ENCODE measurements at places on chromosomes 3 and 15. TPM values are rescaled to one million over a fixed set of nuclear protein-coding genes. Genes with fewer than 3 reads are reported as not detected.
A peak's percentile ranks its signal among the peaks of the same experiment; 100 is the strongest.

SLC12A1 gene
- total RNA-seq = not detected

XYLB gene
- total RNA-seq = 3.4 TPM

GREM1 gene
- 122 TPM for total RNA-seq

CNTN4 gene
- 22.1 TPM for total RNA-seq

P2RY12 gene
- 1.2 TPM for total RNA-seq

TMEM108 gene
- 3.2 TPM for total RNA-seq

MAP1A gene
- total RNA-seq = 16.9 TPM

ACTRT3 gene
- 1.7 TPM for total RNA-seq

ZNF385D gene
- total RNA-seq = 13.5 TPM

PTX3 gene
- 29.2 TPM for total RNA-seq

CPB1 gene
- 1.7 TPM for total RNA-seq

GPR62 gene
- not detected for total RNA-seq

- no peak overlapping the region for H3K27ac ChIP-seq
- H3K36me3 ChIP-seq = peaks cover 21% of the 10 kb centered on the region
- no peak overlapping the region for H3K4me3 ChIP-seq
- no peaks in the 10 kb centered on the region for H3K4me1 ChIP-seq
- H3K27me3 ChIP-seq = no peaks in the 10 kb centered on the region
Measured at GRCh38 chr3:45711931-45712330, 22.7 kb downstream of the SACM1L start.

GRCh38 chr15:60118146-60118545, 114.0 kb downstream of the FOXB1 start:
- no peak overlapping the region for H3K4me3 ChIP-seq
- no peaks in the 10 kb centered on the region for H3K27me3 ChIP-seq
- no peaks in the 10 kb centered on the region for H3K36me3 ChIP-seq
- no peak overlapping the region for H3K27ac ChIP-seq
- DNase-seq = no peak
- H3K4me1 ChIP-seq = no peaks in the 10 kb centered on the region

DNA sequence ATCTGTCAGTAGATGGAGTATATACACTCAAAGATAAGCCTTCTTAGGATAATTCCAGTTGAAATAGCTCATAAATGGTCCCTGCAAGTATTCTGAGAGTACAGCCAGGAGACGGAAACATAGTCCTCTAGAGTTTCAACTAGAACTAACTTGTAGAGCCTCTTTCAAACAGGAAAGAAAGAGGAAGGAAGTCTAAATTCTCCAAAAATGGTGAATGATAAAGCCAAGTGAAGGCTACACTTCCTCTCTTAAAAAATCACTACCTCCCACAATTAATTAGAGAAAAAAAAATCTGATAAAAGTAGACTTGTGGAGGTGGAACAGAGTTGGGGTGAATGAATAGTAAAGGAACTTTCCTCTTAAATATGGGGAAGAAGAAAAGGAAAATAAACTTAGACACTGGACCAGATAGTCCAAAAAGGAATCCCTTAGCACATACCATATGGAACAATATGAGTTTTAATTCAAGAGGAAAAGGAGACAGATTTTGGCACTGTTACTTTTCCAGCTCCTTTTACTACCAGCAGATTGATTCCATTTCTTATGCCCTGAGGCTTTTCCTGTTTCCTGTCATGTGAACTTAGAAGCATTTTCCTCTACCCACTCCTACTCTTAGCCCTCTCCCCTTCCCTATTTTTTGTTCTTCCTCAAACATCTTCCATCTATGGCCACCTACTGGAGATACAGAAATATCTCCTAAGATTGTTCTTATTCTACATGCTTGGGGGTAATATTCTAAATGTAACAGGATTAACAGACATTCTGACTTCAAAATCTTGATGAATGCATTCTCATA, 207.6 kb downstream of the CHST2 start:
- H3K36me3 ChIP-seq = no peaks in the 10 kb centered on the region
- no peak overlapping the region for H3K4me3 ChIP-seq
- no peaks in the 10 kb centered on the region for H3K27me3 ChIP-seq
- H3K4me1 ChIP-seq = peaks cover 17% of the 10 kb centered on the region
- no peak overlapping the region for H3K27ac ChIP-seq

- H3K27ac ChIP-seq = no peak overlapping the region
- DNase-seq = no peak
- H3K36me3 ChIP-seq = no peaks in the 10 kb centered on the region
- H3K27me3 ChIP-seq = no peaks in the 10 kb centered on the region
- no peaks in the 10 kb centered on the region for H3K4me1 ChIP-seq
- H3K4me3 ChIP-seq = no peak overlapping the region
Measured at GRCh38 chr3:187012609-187013051, 82.3 kb downstream of the ST6GAL1 start.

GRCh38 chr15:74215958-74216357, 13.4 kb upstream of the STRA6 start:
- H3K4me3 ChIP-seq = no peak overlapping the region
- no peaks in the 10 kb centered on the region for H3K4me1 ChIP-seq
- H3K36me3 ChIP-seq = no peaks in the 10 kb centered on the region
- H3K27me3 ChIP-seq = no peaks in the 10 kb centered on the region
- DNase-seq = no peak

DNA sequence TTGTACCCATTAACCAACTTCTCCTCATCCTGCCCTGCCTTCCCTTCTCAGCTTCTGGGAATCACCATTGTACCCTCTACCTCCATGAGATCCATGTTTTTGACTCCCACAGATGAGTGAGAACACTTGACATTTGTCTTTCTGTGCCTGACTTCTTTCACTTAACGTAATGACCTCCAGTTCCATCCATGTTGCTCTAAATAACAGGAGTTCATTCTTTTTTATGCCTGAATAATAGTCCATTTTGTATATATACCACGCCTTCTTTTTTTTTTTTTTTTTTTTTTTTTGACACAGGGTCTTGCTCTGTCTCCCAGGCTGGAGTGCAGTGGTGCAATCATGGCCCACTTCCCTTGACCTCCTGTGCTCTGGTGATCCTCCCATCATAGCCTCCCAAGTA, 6.7 kb downstream of the SNX1 start:
- H3K27ac ChIP-seq = no peak overlapping the region
- no peaks in the 10 kb centered on the region for H3K27me3 ChIP-seq
- peaks cover 57% of the 10 kb centered on the region for H3K4me1 ChIP-seq

DNA sequence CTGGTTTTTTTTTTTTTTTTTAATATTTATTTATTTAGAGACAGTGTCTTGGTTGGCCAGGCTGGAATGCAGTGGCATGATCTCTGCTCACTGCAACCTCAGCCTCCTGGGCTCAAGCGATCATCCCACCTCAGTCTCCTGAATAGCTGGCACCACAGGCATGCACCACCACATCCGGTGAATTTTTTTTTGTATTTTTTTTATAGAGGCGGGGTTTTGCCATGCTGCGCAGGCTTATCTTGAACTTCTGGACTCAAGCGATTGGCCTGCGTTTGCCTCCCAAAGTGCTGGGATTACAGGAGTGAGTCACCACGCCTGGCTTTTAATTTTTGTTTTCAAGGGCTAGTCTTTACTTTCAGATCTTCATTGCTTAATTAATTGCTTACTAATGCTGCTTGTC, 13.1 kb downstream of the PCCB start:
- no peaks in the 10 kb centered on the region for H3K27me3 ChIP-seq
- no peak overlapping the region for H3K27ac ChIP-seq
- peak; percentile 2 for DNase-seq
- H3K36me3 ChIP-seq = no peaks in the 10 kb centered on the region
- H3K4me1 ChIP-seq = no peaks in the 10 kb centered on the region

GRCh38 chr3:30231277-30232141, 374.9 kb upstream of the TGFBR2 start:
- H3K4me1 ChIP-seq = peaks cover 29% of the 10 kb centered on the region
- peak overlapping the region; percentile 59 for H3K27ac ChIP-seq
- no peaks in the 10 kb centered on the region for H3K36me3 ChIP-seq
- H3K27me3 ChIP-seq = no peaks in the 10 kb centered on the region
- H3K4me3 ChIP-seq = no peak overlapping the region

DNA sequence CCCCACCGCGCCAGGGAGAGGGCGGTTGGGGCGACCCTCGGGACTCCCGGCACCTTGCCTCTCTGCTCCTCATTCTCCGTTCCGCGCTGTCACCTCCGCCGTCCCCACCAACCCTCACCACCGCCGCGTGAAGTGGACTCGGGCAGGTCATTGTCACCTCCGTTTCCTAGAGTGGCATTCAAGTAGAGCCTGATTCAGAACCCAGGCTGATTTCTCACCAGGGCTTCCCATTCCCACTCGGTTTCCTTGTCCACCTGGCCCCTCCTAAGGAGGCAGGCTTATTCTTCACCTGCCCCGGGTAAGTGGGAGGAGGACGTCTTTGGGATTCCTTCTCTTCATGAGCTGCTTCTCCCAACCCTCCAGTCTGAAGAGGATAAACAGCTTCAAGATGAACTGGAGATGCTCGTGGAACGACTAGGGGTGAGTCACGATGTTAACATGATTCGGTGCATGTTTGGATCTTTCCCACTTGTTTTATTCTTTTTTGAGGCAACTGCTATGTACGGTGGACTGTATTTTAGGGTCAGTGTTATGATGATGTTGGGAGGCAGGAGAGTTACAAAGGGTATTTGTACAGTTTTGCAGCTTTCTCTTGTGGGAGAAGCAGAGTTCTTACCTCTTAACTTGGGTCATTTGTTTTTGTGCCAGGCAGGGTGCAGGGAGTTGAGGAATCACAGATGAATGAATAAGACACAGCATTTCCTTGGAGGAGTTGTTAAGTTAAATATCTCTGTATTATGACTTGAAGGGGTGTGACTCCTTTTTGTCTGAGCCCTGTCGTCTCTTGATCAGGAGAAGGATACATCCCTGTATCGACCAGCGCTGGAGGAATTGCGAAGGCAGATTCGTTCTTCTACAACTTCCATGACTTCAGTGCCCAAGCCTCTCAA, 692 bp downstream of the PSMD2 start:
- H3K4me3 ChIP-seq = peak overlapping the region; percentile 90
- DNase-seq = no peak
- no peaks in the 10 kb centered on the region for H3K27me3 ChIP-seq

GRCh38 chr3:184788751-184789150, 23.2 kb upstream of the VPS8 start:
- peaks cover 11% of the 10 kb centered on the region for H3K4me1 ChIP-seq
- no peak for DNase-seq
- H3K4me3 ChIP-seq = no peak overlapping the region
- no peak overlapping the region for H3K27ac ChIP-seq
- no peaks in the 10 kb centered on the region for H3K36me3 ChIP-seq

- H3K36me3 ChIP-seq = no peaks in the 10 kb centered on the region
- H3K27me3 ChIP-seq = no peaks in the 10 kb centered on the region
- no peak for DNase-seq
- H3K4me3 ChIP-seq = no peak overlapping the region
- no peaks in the 10 kb centered on the region for H3K4me1 ChIP-seq
Measured at GRCh38 chr3:185997130-185997529, 59.3 kb upstream of the TRA2B start.

DNA sequence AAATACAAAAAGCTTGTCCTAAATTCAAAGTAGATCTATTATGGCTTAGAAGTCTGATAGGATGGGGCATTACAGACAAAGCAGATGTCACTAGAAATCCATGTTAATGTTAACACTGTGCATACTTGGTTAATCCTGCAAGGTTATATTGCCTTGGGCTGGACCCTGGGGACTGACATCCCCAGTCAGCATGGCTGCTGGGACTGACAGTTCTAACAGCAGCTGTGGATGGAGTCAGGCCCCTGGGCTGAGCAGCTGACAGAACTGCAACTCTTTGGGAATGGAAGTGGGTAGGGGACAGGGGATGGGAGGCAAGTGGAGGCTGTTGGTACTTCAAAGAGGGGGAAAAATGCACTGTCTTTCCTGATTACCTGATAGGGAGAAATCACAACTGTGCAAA, 7.5 kb downstream of the P2RY1 start:
- H3K4me3 ChIP-seq = no peak overlapping the region
- no peak for DNase-seq
- H3K27ac ChIP-seq = no peak overlapping the region
- peaks cover 8% of the 10 kb centered on the region for H3K4me1 ChIP-seq
- H3K27me3 ChIP-seq = no peaks in the 10 kb centered on the region

DNA sequence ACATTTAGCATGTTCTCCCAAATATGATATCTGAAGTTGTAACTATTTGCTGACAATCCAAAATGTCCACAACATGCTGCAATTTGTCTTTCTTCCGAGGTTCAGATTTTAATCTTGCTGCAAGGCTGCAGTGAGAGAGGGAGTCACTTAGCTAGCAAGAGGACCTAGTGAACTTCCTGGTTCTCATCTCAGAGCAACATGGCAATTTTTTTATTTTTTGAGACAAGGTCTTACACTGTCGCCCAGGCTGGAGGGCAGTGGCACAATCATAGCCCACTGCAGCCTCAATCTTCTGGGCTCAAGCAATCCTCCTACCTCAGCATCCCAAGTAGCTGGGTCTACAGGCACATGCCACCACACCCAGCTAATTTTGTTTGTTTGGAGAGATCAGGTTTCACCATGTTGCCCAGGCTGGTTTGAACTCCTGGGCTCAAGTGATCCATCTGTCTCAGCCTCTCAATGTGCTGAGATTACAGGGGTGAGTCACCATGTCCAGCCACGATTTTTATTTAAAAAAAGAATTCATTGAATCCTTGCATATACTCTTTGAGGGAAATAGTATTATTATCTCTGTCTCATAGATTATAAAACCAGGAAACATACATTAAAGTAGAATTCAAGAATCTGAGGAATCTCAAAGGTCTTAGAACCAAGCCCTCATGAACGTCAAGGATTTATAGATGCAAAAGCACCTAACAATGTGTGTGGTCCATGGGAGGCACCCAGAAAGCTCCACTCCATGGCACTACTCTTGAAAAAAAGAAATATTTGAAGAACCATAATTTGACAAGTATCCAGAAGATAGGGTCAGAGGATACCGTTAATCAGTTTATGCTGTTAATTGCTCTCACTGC, 9.1 kb downstream of the HDC start:
- no peaks in the 10 kb centered on the region for H3K27me3 ChIP-seq
- no peak overlapping the region for H3K4me3 ChIP-seq
- H3K4me1 ChIP-seq = no peaks in the 10 kb centered on the region

GRCh38 chr3:187848401-187848800, 103.1 kb upstream of the BCL6 start:
- no peak overlapping the region for H3K27ac ChIP-seq
- peaks cover 8% of the 10 kb centered on the region for H3K4me1 ChIP-seq
- H3K36me3 ChIP-seq = no peaks in the 10 kb centered on the region

DNA sequence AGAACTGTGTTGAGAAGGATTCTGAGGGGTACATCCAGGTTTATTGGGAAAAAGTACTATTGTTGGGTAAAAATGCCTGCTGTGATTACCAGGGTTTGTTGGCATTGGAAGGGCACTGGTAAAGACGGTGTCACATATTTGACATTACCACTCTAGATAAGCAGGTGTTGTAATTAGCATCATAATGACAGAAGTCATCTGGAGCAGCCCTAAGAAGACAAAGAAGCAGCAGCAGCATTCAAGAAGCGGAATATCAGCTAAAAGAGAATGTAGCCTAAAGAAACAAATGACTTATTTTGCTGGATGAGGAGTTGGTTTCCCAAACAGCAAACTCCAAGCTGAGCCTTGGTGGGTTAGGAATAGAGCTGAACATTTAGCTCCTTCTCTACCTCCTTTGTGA, 30.5 kb upstream of the ZFAND6 start:
- H3K36me3 ChIP-seq = no peaks in the 10 kb centered on the region
- H3K27ac ChIP-seq = no peak overlapping the region
- no peak overlapping the region for H3K4me3 ChIP-seq
- no peak for DNase-seq
- H3K27me3 ChIP-seq = no peaks in the 10 kb centered on the region

GRCh38 chr3:115903843-115904242, 280.5 kb downstream of the GAP43 start:
- no peaks in the 10 kb centered on the region for H3K4me1 ChIP-seq
- no peaks in the 10 kb centered on the region for H3K36me3 ChIP-seq
- DNase-seq = no peak
- H3K27ac ChIP-seq = no peak overlapping the region

GRCh38 chr3:38141952-38142273, 3.5 kb downstream of the MYD88 start:
- peak; percentile 72 for DNase-seq
- no peak overlapping the region for H3K4me3 ChIP-seq
- H3K36me3 ChIP-seq = peaks cover 10% of the 10 kb centered on the region
- no peaks in the 10 kb centered on the region for H3K27me3 ChIP-seq
